ENCODE measurements at places on chromosomes 5 and 9. TPM values are rescaled to one million over a fixed set of nuclear protein-coding genes. Genes with fewer than 3 reads are reported as not detected.
A peak's percentile ranks its signal among the peaks of the same experiment; 100 is the strongest.

DNA sequence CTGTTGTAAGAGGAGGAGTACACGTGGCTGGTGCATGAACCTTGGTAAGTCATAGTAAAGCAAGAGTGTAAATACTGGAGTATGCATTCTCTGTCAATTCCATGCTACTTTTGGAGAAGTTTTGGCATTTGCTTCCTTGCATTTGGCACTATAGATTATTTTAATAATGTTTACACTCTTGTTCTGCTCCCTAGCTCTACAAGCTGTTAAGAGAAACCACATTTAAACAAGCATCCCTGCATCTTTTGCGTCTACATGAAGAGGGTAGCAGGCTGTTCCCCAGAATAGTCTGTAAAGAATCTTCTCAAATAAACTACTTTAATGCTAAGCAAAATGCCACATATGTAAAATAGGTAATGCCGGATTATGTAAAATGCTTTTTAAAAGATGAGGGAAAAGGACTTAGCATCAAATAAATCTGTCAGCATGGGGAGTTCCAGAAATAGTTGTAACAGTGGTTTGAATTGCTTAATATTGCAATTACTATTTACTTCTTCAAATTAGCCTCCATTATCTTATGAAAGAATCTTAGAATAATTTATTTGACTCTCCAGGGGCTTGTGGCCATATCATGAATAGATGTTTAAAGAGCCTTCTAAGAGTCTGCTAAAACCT lies 2127.3 kb upstream of the WWC1 start:
- DNase-seq, result no peak

DNA sequence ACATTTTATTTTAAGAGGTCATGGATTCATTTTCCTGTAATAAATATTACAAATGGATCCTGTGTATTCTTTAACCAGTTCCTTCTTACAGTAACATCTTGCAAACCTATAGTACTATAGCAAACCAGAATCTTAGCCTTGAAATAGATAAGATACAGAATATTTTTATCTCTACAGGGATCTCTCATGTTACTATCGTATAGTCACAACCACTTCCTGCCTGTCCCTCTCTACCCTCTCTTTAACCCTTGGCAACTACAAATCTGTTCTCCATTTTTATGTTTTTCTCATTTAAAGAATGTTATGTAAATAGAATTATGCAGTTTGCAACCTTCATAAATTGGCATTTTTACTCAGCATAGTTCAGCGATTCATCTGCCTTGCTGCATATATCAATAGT lies 454.0 kb downstream of the DIRAS2 start:
- no peak for DNase-seq

DNA sequence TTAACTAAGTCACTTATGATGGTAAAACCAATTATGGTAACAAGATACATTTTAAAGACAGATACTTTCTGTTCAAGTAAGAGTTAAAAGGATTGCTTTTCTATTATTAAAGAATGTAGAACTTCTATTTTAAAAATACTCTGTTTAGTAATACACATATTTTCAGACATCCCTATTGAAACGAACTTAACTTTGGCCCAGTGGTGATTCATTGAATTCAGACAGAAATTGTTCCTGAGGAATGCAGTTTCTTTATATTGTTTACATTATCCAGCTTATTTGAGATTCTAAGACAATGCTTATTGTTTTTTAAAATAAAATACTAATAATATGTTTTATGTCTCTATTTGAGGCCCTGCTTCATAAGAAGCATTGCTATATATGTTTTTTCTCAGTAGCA lies 816.4 kb downstream of the SEMA5A start:
- no peak for DNase-seq

DNA sequence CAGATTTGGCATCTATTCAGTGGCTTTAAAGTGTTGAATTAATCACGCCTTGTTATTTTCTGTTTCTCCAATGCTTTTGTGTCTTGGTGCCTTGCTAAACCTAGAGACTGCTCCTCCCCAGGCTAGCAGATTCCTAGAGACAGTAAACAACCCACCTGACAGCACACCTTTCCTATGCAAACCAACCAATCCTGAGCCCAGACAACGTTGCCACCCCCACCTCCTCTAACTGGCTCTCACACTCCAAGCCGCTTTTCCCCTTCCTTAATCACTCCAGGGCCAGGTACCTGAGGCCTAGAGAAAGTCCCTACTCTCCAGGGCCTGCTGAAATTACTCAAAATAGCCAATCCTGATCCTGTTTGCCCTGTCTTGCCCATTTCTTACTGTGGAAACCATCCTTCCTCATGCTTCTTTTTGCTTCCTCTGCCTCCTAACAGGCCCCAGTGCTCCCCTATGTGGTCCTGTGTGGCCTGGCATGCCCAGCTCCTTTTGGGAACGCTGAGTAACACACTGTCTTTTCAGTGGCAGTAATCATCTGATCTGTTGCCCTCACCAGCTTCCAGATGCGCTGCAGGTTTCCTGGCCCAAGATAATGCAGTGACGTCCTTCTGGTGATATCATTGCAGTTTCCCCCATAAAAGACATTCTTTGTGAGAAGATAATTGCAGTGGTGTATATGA lies 53.4 kb downstream of the GAS1 start:
- DNase-seq, result no peak

GRCh38 chr5:142235870-142236672 lies 88.8 kb downstream of the SPRY4 start:
- DNase-seq, result no peak

The HK3 gene
- total RNA-seq, result 4.6 TPM

DNA sequence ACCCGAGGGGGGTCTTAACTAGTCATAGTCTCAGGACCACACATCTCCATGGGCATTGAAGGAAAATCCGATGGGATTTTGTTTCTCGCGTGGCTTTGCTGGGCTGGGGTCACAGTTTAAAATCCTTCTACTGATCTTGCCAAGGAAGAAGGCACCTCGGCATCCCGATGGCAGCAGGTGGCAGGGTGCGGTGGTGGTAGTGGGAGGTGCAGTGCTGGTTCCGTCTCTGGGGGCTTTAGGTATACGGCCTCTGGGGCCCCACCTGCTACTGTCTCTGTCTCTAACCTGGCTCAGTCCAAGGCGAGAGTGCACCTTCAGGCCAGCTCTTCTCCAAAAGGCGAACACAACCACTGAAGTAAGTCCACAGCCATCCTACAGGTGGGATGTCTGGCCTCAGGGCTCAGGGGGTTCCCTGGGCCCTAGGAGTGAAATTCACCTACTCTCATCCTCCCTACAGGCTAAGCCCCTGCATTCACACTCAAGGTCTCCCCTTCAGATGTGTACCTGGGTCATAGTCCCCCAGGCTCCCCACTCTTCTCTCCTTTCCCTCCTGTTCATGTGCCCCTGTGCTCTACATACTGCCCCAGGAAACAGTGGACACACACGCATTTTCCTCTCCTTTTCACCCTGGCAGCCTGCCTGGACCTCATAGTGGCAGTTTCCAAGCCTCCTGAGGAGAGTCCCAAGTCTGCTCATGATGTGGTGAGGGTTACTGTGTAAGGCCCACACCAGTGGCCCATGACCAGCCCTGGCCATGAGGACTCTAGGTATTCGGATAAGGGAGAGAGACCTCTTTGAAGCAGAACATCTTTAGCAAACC lies 736 bp upstream of the FCN2 start:
- DNase-seq, result peak; percentile 6

DNA sequence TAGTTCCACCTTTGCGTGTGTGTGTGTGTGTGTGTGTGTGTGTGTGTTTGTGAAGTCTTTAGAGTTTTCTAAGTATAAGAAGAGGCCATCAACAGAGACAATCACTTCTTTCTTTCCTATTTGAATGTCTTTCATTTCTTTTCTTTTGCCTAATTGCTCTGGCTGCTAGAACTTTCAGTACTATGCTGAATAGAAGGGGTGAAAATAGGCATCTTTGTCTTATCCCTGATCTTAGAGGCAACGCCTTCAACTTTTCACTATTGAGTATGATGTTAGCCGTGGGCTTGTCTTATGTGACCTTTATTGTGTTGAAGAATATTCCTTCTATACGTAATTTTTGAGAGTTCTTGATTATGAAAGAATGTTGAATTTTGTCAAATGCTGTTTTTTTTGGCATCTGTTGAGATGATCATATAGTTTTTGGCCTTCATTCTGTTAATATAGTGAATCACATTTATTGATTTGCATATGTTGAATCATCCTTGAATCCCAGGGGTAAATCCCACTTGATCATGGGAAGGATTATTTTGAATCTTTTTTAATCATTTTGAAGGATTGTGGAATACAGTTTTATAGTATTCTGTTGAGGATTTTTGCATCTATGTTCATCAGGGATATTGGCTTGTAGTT lies 134.8 kb upstream of the CD180 start:
- DNase-seq, result no peak

DNA sequence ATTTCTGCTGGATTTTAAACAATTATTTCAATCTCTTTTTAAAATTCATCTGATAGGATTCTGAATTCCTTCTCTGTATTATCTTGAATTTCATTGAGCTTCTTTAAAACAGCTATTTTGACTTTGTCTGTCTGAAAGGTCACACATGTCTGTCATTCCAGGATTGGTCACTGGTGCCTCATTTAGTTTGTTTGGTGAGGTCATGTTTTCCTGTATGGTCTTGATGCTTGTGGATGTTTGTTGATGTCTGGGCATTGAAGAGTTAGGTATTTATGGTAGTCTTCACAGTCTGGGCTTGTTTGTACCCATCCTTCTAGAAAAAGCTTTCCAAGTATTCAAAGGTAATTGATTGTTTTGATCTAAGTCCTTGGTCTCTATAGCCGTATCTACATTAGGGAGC lies 39.1 kb downstream of the DENND4C start:
- DNase-seq, result no peak

The CATSPER3 gene
- 2.5 TPM for total RNA-seq

GRCh38 chr5:119290161-119290569 lies 65.7 kb upstream of the TNFAIP8 start:
- no peak for DNase-seq

DNA sequence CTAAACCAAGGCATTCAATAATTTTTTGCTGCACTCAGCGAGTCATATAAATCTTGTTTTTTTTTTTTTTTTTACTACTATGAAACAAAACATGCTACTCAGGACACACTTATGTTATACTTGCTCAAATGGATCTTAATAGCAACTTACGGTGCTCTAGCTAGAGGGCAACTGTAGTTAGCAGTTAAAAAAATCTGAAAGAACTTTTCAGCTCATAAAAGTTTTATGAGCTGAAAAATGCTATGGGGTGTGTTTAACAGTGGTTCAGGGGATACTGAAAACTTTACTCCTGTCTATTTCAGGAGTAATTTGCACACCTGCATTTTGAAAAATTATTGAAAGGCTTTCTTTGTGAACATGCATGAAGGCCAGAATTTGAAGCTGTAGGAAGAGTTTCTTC lies 53.4 kb downstream of the VCAN start:
- DNase-seq, result no peak

The KLHL3 gene
- 5.0 TPM for total RNA-seq
